ENCODE measurements at places on chromosomes 3 and 15. TPM values are rescaled to one million over a fixed set of nuclear protein-coding genes. Genes with fewer than 3 reads are reported as not detected.

The DPPA2 gene
- total RNA-seq, result not detected

DNA sequence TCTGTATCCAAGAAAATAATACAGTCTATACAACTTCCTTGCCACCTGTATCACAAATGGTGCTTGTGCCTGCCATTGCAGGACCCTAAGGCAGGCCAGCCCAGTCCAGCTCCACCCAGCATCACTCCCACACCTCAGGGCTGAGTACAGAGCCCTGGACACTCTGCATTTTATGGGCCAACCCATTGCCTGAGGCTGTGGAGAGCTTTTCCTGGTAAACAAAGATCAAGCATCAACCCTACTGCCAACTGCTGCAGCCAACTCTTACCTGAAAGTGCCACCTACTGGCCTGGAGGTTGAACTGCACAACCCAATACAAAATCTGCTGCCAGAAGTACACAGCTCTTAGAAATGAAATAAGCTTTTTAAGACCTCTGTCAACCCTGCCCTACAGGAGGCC, 1082.2 kb downstream of the NAALADL2 start:
- DNase-seq, result no peak

The TICRR gene
- total RNA-seq, result not detected

DNA sequence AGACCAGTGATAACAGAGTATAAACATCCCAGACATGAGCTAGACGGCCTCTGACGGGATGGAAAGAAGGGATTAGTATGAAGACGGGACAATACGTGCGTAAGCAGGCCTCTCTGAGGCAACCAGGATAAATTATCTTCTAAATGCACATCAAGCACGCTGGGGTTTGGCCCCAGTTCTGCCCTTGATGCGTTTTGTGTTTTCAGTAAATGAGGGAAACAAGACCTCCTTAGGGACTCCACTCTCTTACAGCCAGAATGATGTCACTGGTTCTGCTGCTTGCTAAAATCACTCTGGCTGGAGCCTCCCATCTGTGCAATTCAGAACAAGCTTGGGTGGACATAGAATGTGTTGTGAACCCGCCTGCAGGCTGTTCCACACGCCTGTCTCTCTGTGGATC, 156.0 kb upstream of the MCTP2 start:
- DNase-seq, result peak; percentile 94

- DNase-seq, result no peak
Measured at GRCh38 chr3:120148187-120148949, 54.1 kb upstream of the GSK3B start.

The EPB42 gene
- not detected for total RNA-seq

DNA sequence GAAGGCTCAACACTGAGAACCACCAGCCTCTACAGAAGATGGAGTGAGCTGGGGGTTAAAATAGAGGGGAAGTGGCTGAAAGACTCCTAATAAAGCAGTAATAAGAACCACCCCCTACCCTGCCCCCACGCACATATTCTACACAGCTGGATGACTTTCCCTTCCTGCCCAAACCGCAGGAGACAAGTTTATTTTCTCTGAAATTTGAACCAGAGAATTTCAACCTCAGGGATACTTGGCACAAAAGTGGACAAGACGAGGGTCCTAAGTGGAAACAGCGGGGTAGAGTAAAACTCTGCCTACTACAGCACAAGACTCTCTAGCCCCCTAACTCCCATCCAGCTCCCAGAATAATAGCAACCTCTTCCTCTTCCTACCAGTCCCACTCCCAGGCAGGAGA, 28.4 kb downstream of the USF3 start:
- DNase-seq, result no peak

GRCh38 chr3:20013396-20013795, 1.3 kb upstream of the PP2D1 start:
- DNase-seq, result no peak

- no peak for DNase-seq
Measured at GRCh38 chr15:71739355-71739754, 71.0 kb upstream of the NR2E3 start.

- DNase-seq, result no peak
Measured at GRCh38 chr3:21913791-21914190, 162.8 kb upstream of the ZNF385D start.

The CHCHD4 gene
- 13.0 TPM for total RNA-seq

GRCh38 chr15:80547264-80547663, 143.1 kb downstream of the ARNT2 start:
- no peak for DNase-seq

- DNase-seq, result no peak
Measured at GRCh38 chr3:178382449-178383061, 153.7 kb upstream of the KCNMB2 start.

The NTRK3 gene
- 13.0 TPM for total RNA-seq

The GOLGA8O gene
- total RNA-seq, result not detected

The PLA2G4E gene
- total RNA-seq, result not detected

DNA sequence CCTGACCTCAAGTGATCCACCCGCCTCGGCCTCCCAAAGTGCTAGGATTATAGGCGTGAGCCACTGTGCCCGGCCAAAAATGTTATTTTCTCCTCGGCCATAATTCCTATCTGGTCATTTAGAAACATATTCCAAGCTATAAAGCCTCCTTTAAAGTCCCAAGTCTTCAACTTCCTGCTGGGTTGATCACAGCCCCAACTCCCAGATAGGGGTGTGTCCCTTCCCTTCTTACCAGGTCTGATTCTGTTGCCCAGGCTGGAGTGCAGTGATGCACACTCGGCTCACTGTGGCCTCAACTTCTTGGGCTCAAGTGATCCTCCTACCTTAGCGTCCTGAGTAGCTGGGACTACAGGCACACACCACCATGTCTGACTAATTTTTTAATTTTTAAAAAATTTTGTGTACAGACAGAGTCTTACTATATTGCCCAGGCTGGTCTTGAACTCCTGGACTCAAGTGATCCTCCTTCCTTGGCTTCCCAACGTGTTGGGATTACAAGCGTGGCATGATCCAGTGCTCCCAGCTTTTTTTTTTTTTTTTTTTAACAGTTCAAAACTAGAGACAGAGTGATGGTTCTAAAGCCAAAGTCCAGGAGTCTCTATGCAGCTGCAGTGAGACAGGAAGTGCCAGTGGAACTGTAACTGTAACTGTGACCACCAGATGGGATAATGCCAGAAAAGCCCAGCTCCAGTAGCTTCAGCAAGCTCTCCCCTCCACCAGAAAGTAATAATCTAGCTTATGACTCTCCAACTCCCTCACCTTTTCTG, 8.2 kb upstream of the PRKAR2A start:
- peak; percentile 49 for DNase-seq

DNA sequence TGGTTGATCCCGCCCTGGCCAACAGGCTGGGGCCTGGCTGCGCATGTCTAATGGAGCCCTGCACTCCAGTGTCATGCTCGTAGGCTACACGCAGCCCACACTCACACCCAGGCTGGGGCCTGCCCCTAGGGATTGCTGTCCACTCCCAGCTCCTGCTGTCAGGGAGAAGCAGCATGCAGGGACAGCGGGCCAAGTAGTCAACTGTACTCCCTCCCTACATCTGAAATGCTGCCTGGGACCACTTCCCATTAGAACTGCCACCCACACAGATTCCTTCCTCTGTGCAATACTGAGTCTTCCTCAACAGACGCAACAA, 16.1 kb downstream of the ALS2CL start:
- peak; percentile 64 for DNase-seq

GRCh38 chr3:115855911-115856310, 232.6 kb downstream of the GAP43 start:
- no peak for DNase-seq
